ENCODE measurements at places on chromosomes 5 and 9.

- no peak for DNase-seq
Observed at GRCh38 chr9:97508852-97509251, 7.4 kb downstream of the TMOD1 start.

- no peak for DNase-seq
Observed at GRCh38 chr9:136970361-136970760, 6.9 kb upstream of the PTGDS start.

- DNase-seq: no peak
Observed at GRCh38 chr5:59099270-59099994, 516.6 kb downstream of the RAB3C start.

DNA sequence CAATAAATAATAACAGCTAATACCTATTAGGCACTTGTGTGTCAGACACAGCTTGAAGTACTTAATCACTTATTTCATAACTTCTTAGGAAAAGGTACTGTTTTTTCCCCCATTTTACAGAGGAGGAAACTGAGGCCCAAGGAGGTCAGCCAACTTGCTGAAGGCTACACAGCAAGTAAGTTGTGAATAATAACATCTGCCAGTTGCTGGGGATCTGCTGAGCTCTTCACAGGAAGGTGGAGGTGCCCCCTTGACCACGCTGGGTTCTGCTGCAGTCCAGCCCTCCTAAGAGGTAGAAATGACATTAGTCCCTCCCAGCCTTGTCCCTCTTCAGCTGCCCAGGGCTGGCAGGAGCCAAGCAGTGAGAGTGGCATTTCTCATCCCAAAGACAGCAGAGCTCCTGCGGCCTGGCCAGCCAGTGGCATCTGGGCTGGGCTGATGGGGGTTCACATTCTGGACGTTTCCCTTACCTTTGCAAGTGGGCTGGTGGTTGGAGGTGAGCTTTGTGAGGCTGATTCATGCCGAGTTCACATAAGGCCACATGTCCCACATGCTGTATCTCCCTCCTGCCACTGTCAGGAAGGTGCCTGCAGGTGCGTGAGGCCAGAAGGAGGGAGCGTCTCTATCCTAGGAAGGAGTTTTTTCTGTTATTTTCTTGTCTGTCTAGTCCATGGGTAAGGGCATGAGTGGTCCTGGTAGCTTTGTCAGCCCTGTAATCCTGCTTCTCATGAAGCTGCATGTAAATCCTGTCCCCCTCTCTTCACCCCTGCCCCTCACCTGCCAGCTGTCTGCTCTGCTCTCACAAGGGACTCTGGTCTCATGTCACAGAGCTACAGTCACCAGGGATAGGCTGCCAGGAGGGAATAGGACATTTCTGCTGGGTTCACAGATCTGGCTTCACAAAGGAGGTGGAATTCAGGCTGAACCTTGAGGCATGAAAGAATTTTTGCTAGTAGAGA, 171.7 kb downstream of the MACROH2A1 start:
- DNase-seq: no peak

- DNase-seq: no peak
Observed at GRCh38 chr5:33997331-33997983, 10.4 kb downstream of the AMACR start.

DNA sequence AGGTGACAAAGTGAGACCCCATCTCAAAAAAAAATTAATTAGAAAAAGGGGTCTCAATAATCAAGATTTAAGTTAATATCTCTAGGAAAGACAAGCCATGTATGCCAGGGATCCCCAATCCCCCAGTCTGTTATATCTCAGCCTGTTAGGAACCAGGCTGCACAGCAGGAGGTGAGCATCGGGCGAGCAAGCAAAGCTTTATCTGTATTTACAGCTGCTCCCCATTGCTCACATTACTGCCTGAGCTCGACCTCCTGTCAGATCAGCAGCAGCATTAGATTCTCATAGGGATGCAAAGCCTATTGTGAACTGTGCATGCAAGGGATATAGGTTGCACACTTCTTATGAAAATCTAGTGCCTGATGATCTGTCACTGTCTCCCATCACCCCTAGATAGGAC, 116.8 kb downstream of the TARS1 start:
- DNase-seq: no peak

- no peak for DNase-seq
Observed at GRCh38 chr5:172940268-172941066, 18.8 kb upstream of the RPL26L1 start.
